A172 (cell line): ENCODE measurements at places on chromosomes 2 and 18. TPM values are rescaled to one million over a fixed set of nuclear protein-coding genes. Genes with fewer than 3 reads are reported as not detected.
A peak's percentile ranks its signal among the peaks of the same experiment; 100 is the strongest.

COPS9 gene
- 178 and 269 TPM in 2 replicates for total RNA-seq

C18orf32 gene
- 37.5 and 54.1 TPM in 2 replicates for total RNA-seq

GRCh38 chr2:120132691-120133090 lies 90.5 kb downstream of the TMEM185B start:
- DNase-seq = no peak

DNA sequence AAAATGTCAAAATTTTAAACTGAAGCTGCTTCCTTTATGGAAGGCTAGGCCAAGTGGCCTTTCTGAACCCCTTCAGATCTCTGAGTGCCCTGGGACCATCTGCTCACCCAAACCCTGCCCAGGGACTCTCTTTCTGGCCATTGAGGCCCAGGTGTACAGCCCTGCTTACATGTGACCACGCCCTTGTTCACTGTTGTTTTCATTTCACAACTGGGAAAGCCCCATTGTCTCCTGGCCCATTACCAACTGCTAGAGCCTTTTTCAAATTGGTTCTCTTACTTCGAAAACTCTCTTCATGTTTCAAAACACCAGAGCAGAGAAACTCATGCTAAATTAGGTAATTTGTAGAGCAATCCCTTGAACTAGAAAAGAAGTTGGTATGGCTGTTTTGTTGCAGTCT lies 219.5 kb upstream of the TANK start:
- DNase-seq = no peak

SP110 gene
- total RNA-seq = 18.9 and 22.6 TPM in 2 replicates

TBC1D8 gene
- 4.3 and 4.9 TPM in 2 replicates for total RNA-seq

ERMN gene
- total RNA-seq = not detected in 2 replicates

- no peak for DNase-seq
Observed at GRCh38 chr18:58298251-58299134, 254.5 kb downstream of the NEDD4L start.

GRCh38 chr2:179272406-179273192 lies 8.0 kb upstream of the SESTD1 start:
- DNase-seq = peak; percentile 32

DNA sequence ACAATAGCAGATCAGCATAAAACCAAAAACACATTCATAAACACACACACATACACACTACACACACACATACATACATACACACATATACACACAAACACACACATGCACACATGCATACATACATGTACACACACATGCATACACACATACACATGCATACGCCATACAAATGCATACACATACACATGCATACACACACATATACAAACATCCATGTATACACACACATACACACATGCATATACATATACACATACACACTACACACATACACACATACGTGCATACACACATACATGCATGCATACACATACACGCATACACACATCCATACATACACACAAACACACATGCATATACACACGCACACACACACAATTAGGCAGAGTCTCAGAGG lies 490.1 kb downstream of the TNS1 start:
- no peak for DNase-seq

DNA sequence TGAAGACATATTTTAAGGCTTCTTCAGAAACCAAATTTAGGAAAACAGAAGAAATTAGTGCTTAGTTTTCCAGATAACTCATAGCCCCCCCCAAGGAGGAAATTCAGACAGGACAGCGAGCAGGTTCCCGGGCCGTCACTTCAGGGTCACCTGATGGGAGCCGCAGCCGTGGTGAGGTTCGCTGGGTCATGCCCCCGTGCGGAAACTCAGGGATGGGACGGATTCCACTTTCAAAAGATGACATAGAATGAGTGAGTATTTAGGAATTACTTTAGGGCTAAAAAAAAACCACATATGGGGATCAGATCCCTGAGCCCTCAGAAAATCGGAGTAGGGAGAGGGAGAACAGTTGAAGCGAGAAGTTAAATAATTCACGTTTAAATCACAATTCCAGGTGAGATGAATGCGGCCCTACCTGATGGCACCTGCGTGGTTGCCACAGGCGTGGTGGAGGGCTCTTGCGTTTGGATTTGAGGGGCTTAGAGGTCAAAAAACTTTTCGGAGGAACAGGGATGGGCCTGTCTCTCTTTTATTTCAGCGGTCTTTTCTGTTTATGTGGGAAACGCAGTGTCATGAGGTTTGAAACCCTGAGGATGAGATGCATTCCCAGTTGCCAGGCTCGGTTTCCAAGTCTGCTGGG lies 114.4 kb downstream of the NFATC1 start:
- no peak for DNase-seq

DNA sequence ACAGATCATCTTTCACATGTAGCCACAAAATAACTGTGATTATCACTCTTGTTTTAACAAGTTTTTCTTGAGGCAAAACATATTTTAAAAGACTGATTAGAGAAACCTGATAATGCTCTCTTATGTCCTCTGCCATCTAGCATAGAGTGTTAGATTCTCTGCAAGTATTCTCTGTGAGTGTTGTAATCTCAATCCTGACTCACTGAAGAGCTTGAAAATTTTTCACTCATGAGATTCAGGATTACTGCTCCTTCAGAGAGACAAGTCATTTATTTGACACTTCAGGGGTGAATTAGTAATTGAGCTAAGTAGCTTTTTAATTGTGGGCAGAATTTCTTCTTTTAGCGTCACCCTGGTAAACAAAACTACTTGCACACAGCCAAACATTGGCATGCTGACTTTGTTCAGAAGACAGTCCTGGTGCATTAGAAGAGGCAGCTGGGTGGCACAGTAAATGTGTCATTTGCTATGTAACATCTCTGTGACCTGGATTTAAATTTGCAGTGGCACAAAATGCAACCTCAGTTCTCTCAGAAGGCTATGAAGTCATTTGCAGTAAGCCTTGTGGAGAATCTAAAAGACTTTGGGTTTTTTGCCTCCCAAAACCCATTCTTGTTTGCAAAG lies 172.9 kb downstream of the LRP1B start:
- DNase-seq = no peak

DNA sequence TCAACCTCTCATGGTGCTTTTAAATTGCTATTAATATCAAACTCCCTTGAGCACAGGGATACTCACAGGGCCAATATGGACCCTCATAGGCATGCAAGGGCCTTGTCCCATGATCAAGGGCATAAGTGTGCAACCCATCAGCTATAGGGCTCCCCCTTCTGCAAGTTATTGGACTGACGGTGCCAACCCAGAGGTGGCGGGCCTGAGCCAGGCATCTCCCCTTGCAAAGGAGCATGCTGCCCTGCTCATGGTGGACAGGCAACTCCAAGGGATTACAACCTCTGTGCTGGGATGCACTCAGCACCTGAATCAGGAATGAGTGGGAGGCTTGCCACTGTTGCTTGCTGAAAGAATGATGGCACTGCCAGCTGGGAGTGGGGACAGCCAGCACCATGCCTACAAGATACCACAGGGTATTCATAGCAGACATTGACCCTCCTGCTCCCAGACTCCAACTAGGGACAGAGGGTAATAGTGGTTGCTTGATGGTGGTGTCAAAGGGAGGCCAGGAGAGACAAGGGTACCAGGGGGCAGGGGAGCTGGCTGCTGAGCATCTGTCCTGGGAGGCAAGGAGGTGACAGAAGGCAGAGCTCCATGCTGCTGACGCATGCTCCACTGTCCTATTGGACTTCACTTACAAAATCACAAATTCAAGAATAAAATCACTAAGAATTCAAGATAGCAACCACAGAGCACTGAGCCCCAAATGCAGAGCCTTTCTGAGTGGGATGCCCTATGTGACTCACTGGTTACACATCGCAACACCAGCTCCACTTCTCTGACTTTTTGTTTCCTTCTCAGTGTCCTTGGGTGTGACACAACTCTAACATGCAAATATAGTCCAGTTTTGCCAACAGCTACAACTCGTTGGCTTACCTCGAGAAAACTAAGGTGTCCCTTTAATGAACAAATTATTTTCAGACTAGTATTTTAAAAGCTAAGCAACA lies 157.1 kb upstream of the CCDC150 start:
- DNase-seq = peak; percentile 23

DNA sequence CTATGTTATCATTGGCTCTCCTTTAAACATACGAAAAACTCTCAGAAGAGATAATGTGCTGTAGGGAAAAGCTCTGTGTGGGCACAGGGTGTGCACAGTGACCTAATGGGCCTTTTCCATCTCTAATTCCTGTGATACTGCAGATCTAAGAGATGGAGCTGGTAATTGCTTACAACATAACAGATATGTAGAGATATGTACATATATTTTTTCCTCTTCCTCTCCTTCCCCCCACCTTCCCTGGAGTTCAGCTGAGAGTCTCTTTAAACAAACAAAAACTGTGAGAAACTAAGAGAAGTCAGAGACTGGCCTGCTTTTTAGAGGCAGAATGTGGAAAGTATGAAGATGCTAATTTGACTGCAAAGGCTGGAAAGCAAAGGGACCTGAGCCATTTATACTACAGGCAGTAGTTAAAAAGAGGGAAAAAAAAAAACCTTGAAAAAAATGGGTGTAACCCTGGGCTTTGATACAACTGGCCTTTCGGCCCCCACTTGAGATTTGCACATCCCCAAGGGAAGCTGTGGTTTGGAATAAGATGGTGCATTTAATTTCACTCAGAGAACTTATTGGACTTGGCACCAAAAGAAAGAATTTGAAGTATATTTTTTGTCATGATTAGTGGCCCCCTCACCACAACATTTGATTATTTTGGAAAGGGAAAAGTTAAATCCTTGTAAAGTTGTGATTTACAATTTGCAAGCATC lies 502.2 kb upstream of the ZEB2 start:
- no peak for DNase-seq

GRB14 gene
- 0.10 and 0.17 TPM in 2 replicates for total RNA-seq

IL18R1 gene
- not detected in 2 replicates for total RNA-seq

DNA sequence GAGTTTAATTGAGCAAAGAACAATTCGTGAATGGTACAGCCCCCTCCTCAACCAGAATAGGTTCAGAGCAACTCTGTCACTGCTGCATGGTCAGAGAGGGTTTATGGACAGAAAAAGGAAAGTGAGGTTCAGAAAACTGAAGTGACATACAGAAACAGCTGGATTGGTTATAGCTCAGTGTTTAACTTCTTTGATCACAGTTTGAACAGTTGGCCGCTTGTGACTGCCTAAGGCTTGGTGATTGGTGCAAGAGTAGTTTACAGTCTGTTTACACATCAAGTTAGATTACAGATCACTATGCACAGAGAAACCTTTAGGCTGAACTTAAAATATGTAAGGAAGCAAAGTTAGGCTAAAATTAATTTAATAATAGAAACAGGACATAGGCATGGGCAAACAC lies 459.2 kb downstream of the KCNJ3 start:
- DNase-seq = no peak

CD226 gene
- 0.17 and 0.29 TPM in 2 replicates for total RNA-seq

GPBAR1 gene
- total RNA-seq = not detected in 2 replicates

- DNase-seq = no peak
Observed at GRCh38 chr2:44975571-44976450, 33.4 kb downstream of the SIX2 start.

ITPRIPL1 gene
- total RNA-seq = not detected in 2 replicates

ALK gene
- 0.07 and 0.26 TPM in 2 replicates for total RNA-seq

DNA sequence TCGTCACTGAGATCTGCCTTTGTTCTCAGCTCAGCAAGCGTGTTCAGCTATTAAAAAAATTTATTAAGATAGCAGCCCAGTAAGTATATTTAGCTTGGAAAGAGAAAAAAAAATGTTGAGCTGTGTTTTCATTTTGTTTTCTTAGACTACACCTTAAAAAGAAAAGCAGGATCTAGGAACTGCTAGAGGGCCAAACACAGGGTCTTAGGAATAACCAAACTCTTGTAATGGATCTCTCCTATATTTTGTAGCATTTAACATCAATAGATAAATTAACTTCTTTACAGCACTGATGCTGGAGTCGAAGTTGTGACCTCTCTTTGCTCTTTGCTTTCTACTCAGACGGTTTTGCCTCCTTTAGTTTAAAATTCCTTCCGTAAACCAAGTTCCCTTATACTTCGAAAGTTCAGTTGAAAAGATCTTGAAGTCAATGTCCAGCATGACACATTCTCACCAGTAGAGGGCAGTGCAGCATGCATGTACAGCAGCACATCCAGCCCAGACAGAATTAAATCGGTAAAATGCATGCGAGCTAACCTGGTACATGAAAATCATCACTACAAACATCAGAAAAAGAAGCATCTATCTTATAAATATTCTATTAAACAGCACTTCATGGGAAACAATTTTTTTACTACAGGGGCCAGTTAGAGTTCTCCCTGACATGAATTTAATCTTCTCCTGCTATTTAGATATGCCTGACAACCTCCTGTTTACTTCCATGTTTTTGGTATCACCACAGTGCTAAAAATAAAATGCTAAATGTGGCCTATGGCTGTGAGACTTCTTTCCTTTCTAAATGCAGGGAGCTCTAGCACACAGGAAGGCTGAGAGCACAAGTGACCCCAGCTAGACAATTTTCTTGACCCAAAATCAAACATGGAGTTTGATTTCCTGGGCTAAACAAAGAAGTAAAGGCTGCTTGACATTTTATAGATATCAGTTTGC lies 48.2 kb upstream of the MAP3K20 start:
- DNase-seq = peak; percentile 79

DNA sequence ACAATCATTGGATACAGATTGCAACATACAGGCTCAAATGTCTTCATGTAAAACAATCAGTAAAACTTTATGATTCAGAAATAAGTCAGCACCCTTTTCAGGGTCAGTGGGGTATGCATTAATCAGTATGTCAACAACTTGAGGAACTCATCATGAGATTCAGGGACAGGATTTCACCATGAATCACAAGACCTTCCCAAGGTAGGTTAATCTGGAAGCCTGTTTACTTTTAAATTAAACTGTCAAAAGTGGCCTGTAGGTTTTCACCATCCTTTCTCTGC lies 104.8 kb downstream of the SP100 start:
- DNase-seq = peak; percentile 34

SLC11A1 gene
- 0.19 TPM in 1 of 2 replicates, not detected in the other for total RNA-seq

DNA sequence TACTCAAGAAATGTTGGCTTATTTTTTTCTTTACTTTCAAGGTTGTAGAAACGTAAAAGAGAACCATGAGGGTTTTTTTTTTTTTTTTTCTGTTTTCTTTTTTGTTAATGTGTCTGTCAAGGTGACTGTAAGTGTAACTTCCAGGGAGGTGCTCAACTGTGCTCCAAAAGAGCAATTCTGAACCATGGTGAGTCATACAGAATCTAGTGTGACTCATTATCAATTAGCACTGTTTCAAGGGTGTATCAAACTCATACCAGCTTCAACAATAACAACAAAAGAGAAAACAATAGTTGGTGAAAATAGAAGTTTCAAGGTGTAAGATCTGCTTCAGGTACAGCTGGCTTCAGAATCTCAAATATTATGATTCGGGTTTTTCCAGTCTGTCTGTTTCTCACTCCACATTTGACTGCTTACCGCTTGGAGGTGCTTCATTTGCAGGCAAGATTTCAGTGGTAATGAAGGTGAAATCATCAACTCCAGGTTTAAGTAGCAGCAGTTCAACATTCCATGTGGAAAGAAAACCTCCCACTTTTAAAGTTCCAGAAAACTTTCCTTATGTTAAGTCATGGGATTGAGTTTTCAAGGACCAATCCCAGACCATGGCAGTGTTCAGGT lies 850.6 kb downstream of the CNTNAP5 start:
- no peak for DNase-seq

- peak; percentile 93 for DNase-seq
Observed at GRCh38 chr2:137928547-137929518, 35.4 kb upstream of the HNMT start.
